Stimulated activated CD8-positive, alpha-beta memory T cell treated with anti-CD3 and anti-CD28 coated beads, Interleukin-2, amount 100 ng/mL, for 1 hour (primary cell): ENCODE measurements at places on chromosomes 16 and 17.

- no peak for DNase-seq
Measured at GRCh38 chr17:33436321-33436720, 143.2 kb upstream of the ASIC2 start.

DNA sequence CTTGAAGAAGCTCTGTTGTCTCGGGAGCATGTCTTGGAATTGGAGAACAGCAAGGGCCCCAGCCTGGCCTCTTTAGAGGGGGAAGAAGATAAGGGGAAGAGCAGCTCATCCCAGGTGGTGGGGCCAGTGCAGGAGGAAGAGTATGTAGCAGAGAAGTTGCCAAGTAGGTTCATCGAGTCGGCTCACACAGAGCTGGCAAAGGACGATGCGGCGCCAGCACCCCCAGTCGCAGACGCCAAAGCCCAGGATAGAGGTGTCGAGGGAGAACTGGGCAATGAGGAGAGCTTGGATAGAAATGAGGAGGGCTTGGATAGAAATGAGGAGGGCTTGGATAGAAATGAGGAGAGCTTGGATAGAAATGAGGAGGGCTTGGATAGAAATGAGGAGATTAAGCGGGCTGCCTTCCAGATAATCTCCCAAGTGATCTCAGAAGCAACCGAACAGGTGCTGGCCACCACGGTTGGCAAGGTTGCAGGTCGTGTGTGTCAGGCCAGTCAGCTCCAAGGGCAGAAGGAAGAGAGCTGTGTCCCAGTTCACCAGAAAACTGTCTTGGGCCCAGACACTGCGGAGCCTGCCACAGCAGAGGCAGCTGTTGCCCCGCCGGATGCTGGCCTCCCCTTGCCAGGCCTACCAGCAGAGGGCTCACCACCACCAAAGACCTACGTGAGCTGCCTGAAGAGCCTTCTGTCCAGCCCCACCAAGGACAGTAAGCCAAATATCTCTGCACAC lies 21.2 kb downstream of the AKAP1 start:
- no peak for DNase-seq

- DNase-seq, result no peak
Measured at GRCh38 chr17:66829386-66829864, 5.5 kb upstream of the CACNG5 start.

GRCh38 chr16:47949714-47950113 lies 206.1 kb downstream of the ABCC12 start:
- DNase-seq, result no peak

DNA sequence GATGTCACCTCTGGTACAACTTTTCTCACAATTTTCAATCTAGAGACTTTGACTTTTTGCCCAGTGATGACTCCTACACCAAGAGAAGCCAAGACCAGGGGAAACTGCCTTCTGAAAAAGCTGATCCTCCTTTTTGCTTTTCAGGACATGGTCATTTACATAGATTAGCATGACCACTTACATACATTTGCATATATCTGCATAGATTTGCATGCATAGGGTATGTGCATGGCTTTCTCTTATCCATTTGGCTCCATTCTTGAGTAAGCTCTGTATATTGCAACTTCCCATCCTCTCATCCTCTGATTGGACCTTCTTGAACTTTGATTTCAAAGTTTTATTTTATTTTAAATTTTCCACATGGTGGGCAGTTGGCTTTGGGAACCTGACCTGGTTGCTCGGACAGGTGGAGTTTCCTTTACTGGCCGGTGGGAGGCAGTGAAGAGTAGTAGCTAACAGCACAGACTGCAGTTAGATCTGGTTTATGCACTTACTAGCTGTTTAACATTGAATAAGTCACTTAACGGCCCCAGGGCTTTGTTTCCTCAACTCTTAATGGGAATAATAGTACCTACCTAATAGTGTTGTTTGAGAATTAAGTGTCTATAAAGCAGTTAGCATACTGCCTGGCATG lies 92.9 kb downstream of the GPR139 start:
- no peak for DNase-seq
